ENCODE measurements at places on chromosomes 5 and 9.

- no peak for DNase-seq
Measured at GRCh38 chr9:127741831-127742434, 6.8 kb upstream of the TOR2A start.

DNA sequence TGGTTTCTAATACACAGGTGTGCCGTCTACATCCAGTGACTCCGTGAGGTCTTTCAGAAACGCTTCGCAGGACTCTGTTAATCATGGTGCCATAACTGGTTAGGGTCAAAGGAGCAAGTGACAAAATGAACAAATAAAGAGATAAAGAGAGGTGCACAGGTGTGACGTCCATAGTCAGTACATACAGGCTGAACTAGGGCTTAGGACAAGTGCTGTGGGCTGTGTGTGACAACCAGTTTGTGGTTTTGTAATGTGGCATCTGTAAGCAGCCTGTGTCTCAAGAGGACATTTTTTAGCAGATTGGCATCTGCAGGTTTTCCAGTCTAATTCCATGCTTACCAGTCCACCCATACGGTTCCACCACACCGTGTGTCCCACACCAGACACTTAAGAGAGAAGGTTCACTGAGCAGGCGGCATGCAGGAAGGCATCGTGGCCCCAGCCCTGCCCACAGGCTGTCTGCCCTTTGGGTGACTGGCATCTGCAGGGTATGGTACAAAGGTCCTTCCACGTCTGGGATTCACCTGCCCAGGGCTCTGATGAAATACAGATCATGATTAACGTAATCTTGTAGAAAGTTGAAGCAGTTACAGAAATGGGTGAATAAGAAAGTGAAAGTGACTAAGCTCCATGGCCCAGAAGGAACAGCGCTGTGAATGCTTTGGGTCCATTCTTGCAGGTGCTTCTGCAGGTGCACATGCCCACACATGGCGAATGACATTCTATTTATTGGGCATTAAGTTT is 26.9 kb downstream of the SRD5A1 start:
- DNase-seq, result no peak

- DNase-seq, result no peak
Measured at GRCh38 chr9:133492061-133493021, 13.4 kb upstream of the SLC2A6 start.

GRCh38 chr5:30401479-30402058 is 791.9 kb upstream of the CDH6 start:
- DNase-seq, result no peak

DNA sequence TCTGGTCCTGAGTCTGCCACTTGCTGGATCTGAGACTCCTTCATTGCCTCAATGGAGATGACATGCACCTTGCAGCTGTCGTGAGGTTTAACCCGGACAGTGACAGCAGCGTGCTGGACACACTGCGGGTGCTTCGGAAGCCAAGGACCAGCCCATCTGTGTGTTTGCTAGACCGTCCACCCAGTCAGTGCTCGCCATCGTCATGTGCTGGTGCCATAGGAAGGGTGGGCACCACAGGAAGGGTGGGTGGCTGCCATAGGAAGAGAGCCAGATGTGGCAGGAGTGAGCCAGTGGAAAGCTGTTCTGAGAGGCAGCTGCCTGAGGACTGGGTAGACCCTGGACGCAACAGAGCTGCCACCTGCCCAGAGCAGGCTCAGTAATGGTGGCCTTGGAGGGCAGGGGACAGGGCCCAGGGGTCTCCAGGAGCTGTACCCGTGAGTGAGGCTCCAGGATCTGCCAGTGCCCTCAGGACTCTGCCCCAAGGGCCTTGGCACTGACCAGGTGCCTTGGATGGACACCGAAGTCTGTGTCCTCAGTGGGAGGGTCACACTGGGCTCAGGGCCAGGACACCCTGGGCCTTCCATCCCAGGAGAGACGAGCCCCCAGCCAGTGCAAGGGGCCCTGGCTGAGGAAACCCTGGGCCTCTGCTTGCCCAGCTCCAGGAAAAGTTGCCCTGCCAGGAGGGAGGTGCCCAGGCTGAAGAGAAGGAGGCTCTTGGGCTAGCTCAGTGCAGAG is 21.8 kb downstream of the FLT4 start:
- no peak for DNase-seq

DNA sequence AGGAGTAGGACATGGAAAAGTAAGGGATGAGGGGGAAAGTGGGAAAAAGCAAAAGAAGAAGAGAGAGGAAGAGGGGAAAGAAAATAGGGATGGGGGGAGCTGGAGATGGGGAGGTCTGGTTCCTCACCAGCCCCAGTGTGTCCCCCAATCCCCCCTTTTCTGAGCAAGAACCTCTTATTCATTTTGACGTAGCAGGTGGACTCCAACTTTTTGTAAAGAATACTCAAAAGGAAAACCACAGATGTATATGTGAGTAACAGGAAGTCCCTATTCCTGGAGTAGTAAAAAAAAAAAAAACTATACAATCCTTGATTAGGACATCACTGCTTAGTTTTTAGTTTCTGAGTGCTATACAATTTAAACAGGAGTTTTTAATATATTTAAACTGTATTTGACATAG is 3.9 kb upstream of the CFAP95 start:
- no peak for DNase-seq

- no peak for DNase-seq
Measured at GRCh38 chr5:73974871-73975360, 348.9 kb downstream of the ARHGEF28 start.

DNA sequence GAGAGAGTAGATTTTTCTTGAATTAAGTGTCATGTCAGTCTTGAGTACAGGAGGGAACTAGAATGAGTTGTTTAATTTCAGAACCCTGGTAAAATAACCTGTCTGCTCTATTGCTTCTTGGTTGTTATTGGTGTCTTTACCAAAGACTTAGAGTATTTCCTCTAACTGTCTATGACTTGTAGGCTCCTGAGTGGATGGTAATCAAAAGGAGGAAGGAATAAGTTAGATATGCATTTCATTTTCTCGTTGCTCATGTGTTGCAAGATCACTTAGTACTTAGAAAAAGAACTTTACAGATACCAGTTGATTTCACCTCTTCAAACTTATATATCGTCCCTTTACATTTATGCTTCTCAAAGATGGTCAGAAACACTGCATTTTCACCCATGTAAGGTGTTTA is 31.1 kb downstream of the UHRF2 start:
- DNase-seq, result no peak

DNA sequence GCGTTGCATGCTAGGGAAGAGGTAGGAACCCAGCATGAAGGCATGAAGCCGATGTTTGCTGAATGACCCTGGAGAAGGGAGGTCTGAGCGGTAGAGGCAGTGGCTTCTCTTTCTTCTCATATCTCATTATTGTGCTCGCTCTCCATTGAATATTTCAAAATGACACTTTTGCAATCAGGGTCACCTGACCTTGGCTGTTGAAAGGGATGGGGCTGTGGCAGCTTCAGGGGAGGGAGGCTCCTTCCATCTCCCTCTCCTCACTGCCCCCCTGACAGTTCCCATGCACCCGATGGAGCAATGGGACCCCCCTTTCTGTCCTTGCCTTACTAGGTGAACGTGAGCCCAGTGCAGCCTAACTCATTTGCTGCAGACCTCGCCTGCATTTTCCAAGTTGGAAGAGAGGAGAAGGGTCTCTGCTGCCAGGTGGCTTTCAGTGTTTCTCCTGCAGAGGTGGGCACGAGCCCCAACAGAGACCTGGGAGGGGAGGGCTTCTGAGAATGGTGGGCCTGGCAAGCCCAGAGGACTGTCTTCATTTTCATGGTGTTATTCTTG is 17.9 kb downstream of the STC2 start:
- no peak for DNase-seq

- no peak for DNase-seq
Measured at GRCh38 chr5:12017007-12017406, 112.8 kb upstream of the CTNND2 start.

DNA sequence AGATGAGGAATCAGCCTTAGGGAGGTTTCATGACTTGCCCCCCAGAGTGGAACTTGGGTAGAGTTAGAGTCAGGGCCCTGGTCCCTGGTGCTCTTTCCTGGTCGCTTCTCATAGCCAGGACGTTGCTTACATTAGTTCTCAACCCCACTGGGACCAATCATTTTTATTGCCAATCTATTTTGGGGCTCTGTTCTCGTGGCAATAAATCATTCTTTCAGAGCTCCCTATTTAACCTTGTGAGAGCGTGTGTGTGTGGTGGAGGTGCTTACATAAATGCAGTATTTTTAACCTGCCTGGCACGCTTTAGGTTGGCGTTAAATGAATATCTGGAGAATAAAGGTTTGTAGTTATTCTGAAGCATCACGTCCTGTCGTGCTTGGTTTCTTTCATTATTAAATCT is 4.1 kb downstream of the TRIO start:
- DNase-seq, result no peak

GRCh38 chr9:108934323-108934893 is at the start of gene ABITRAM:
Gene ABITRAM, plus strand, starts transcription at chr9:108934400. Its CDS starts 87 bp downstream, at chr9:108934487.
- no peak for DNase-seq

- DNase-seq, result no peak
Measured at GRCh38 chr5:139100825-139101224, 97.3 kb downstream of the SIL1 start.

DNA sequence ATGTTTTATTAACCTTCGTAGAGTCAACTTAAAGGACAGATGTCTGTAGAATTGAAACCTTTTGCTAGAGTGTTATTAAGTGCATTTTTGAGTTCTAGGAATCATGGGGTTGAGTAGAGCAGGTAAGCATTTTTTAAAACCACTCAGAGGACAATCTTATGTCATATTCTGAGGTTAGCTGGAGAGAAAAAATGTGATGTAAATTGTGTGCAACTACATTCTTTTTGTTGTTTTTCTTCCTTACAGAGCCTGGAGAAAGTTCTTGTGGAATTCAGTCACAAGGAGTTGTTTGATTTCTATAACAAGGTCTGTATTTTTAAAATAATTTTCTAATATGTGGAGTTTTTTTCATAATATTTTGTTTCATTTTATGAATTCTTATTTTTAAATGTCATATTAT is 206.4 kb downstream of the COMMD10 start:
- no peak for DNase-seq

GRCh38 chr5:96243203-96243602 is 189.8 kb downstream of the PCSK1 start:
- no peak for DNase-seq

DNA sequence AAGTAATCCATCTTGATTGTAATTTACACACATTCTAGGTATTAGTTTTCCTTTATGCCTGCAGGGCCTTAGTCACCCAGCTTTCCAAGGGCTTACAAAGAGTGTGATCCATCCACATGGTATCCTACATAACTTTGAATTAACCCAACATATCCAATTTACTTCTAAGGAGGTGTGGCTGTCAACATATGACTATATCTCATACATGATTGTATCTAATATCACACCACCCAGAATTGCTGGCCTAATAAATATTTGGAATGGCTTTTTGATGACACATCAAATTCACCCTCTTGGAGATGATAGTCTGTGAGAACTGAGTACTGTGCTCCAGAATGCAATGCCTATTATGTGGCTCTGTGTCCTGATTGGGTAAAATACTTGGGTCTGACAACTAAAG is 363.3 kb upstream of the GRIN3A start:
- no peak for DNase-seq

- DNase-seq, result no peak
Measured at GRCh38 chr9:104276709-104277245, 182.7 kb downstream of the SMC2 start.

DNA sequence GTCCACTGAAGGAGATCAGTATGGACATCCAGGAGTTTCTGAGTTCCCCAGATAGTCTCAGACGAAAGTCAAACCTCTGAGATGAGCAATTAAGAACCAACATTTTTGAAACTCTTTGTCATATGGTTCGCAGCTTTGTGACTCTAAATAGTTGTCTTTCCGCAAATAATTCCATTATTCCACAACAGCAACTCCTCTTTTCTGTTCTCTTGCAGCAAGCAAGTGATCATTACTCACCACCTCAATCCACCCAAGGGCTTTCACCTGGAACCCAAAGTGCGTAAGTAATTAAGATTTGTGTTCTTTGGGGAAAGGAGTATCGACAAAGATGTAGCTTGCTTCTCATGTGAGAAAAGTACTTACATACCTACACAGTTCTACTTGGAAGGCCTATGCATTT is 15.6 kb downstream of the MTX3 start:
- DNase-seq, result no peak

DNA sequence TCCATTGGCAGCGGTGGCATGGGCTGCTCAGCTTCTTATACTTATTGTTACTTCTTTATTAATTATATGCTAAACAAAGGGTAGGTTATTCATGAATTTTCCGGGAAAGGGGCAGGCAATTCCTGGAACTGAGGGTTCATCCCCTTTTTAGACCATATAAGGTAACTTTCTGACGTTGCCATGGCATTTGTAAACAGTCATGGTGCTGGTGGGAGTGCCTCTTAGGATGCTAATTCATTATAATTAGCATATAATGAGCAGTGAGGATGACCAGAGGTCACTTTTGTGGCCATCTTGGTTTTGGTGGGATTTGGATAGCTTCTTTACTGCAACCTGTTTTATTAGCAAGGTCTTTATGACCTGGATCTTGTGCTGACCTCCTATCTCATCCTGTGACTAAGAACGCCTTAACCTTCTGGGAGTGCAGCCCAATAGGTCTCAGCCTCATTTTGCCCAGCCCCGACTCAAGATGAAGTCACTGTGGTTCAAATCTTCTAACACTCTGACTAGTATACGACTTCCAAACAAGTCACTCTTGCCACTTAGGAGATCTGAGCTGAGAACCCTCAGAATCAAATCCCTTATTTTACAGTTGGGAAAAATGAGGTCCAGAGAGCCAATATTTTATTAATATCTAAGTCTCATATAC is 237.5 kb downstream of the TRIM32 start:
- DNase-seq, result no peak

All from cortex of kidney (tissue), 1 donor.